ENCODE measurements at places on chromosomes 1 and 21. TPM values are rescaled to one million over a fixed set of nuclear protein-coding genes. Genes with fewer than 3 reads are reported as not detected.
A peak's percentile ranks its signal among the peaks of the same experiment; 100 is the strongest.

Gene NAV1
- 96.0 TPM for total RNA-seq

Gene HSD3B2
- not detected for total RNA-seq

Gene KIF17
- total RNA-seq = 3.2 TPM

- peak; percentile 73 for DNase-seq
These were observed 4.5 kb downstream of the TMEM125 start for GRCh38 chr1:43274125-43274803.

DNA sequence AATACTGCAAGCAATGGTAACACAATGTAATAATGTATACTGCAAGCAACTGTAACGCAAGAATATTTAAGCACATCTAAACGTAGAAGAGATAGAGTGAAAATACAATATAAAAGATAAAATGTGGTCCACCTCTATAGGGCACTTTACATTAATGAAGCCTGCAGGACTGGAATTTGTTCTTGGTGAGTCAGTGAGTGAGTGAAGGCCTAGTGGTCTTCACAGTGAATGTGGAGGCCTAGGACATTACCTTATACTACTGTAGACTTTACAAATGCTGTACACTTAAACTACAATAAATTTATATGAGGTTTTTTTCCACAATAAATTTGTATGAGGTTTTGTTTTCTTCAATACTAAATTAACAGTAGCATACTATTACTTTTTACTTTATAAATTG lies 287.4 kb upstream of the SNX7 start:
- no peak for DNase-seq

- peak; percentile 60 for DNase-seq
These were observed 40.4 kb downstream of the TENT5C start for GRCh38 chr1:117646007-117646811.

- no peak for DNase-seq
These were observed 44.6 kb upstream of the C1orf174 start for GRCh38 chr1:3944578-3945125.

Gene DMRTA2
- total RNA-seq = not detected

Gene SPRR2B
- not detected for total RNA-seq

DNA sequence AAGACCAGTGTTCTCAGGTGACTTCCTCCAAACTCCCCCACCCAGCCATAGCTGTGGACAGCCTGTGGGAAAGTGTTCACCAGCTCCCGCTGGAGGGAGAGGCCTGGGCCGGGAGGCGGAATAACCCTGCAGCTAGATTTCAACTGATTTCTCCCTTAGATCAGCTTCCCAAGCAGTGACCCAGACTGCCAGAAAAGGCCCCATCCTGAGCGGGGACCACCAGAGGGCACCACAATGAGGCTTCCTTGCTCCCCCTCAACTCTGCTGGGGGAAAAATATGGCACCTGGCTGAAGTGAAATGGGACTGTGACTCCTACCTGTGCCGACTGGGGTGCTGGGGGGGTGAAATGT lies 50.8 kb downstream of the RHBG start:
- no peak for DNase-seq

Gene GJA5
- 16.3 TPM for total RNA-seq

DNA sequence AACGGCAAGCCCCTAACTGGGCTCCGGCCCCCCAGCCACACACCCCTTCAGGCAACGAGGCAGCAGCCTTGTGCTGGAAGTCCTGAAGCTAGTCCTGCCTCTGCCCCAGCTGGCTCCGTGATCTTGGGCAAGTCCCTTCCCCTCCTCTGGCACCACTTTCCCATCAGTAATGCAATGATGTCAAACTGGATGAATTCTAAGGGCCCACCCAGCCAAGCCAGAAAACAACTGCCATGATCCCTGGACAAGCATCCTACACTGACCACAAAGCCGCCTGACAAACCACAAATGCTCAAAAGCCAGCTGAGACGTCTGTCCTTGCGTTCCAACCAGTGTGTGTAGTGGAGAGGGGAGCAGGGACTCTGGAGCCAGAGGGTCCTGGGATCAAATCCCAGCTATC lies 26.8 kb downstream of the IFFO2 start:
- DNase-seq = no peak

Gene KLF17
- 0.32 TPM for total RNA-seq

Gene CLCA4
- not detected for total RNA-seq

Gene DSTYK
- total RNA-seq = 11.9 TPM

Gene KCNJ9
- not detected for total RNA-seq

Gene CRYAA
- total RNA-seq = not detected

DNA sequence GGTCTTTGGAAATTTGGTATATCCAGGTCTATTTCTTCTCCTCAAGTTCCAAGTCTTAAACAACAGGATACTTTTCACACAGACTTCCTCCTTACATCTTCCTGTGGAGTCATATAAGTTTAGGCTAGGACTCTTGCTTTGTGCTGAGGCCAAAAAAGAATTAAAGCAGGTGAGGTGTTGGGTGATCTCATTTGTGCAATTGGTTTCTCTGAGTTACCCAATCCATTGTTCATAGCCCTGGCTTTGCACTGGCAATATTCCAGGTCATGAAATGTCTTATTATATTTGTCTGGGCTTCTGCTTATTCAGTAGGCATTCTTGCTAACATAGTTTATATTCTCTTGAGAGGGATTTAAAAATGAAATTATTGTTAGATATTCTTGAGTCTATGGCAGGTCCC lies 14.1 kb upstream of the KIAA0040 start:
- no peak for DNase-seq

DNA sequence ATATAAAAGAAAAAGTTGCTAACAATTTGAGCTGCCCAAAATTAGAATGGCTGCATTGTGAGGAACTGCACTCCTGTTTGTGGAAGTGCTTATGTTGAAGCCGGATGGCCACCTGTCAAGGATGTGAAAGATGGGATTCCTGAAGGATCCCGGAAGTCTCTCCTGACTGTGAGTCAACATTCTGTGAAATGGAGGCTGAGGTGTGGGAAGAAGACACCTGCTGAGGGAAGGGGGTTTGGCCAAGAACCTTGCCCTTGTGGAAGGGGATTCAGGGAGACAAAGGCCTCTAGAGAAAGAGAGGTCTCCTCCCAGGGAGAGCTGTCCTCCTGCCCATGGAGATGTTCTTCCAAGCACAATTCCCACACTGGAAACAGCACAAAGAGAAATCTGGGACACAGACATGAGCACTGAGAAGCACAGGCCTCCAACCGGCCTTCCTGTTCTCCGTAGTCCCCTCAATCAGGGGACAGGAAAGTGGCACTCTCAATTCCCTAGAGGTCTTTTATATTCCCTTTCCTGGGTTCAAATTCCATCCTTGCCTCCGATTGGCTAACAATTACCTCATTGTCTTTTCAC lies 70.5 kb downstream of the CD2 start:
- DNase-seq = no peak

- no peak for DNase-seq
These were observed 1.5 kb downstream of the PAQR6 start for GRCh38 chr1:156246241-156246780.

- DNase-seq = no peak
These were observed 228.0 kb upstream of the SGIP1 start for GRCh38 chr1:66305927-66306326.

Gene KCNE2
- not detected for total RNA-seq

Gene CENPF
- 1.3 TPM for total RNA-seq

DNA sequence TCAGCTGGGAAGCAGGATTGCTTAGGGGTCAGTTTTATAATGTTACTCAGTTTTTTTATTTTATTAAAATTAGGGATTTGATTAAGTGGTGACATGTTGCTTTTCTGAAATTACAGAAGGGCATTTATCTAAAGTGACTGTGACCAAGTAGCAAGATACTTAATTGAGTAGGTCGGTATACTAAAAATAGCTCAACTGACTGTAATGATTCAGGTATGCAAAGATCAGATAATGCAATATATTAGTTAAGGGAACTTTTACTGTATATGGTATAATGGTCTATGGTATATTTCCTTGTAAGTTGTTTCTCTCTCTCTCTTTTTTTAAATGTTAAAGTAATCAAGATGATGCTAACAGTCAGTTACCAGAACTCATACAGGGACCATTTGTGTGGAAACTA lies 26.2 kb downstream of the RLF start:
- DNase-seq = no peak

GRCh38 chr1:236455243-236455642 lies 61.2 kb downstream of the EDARADD start:
- DNase-seq = no peak

GRCh38 chr1:212699104-212699624 lies 476 bp downstream of the BATF3 start:
- peak; percentile 88 for DNase-seq

Gene APOBEC4
- total RNA-seq = not detected

GRCh38 chr1:231940116-231940515 lies 313.5 kb downstream of the DISC1 start:
- DNase-seq = no peak

Gene CD52
- 7.0 TPM for total RNA-seq

Gene FCRL2
- total RNA-seq = not detected

Gene CLCNKB
- 0.88 TPM for total RNA-seq

- peak; percentile 73 for DNase-seq
These were observed 21.4 kb upstream of the TGFB2 start for GRCh38 chr1:218323568-218324225.

- no peak for DNase-seq
These were observed 1.7 kb downstream of the PCSK9 start for GRCh38 chr1:55040933-55041494.

- DNase-seq = no peak
These were observed 73.0 kb downstream of the GNG12 start for GRCh38 chr1:67760030-67760821.

DNA sequence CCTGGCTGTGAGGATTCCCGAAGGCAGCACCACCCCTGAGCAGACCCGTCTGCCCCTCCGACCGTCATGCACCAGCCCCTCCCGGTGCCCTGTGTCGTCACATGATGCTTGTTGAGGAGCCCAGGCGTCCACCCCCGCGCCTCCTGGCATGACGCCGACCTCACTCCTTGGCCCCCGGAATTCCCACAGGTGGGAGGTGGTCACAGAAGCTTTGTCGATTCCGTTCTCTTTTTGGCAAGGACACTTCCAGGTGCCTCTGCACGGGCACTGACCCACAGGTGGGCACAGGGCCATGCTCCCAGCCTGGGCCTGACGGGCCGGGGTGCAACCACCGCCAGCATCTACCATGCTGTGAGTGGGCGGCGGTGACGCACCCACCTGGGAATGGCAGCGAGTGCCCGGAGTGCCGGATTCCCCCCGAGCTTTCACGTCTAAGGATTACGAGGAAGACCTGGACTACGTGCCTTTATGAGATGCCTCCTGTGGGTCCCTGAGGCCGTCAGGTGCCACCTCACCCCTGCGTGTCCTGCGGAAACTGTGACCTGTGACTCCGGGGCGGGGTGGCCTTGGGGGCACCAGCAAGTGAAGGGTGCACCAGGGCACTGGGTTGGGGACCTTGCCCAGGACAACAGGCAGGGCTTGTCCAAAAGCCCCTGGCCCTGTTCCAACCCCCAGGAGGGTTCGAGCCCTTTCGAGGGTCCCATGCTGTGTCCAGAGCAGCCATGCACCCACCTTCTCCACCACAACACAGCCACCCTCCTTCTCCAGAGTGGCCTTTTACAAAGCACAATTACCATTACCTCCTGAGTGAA lies 31.4 kb upstream of the COL6A1 start:
- DNase-seq = no peak

GRCh38 chr1:36913016-36913415 lies 121.3 kb downstream of the GRIK3 start:
- no peak for DNase-seq

GRCh38 chr1:45820173-45820572 lies 16.8 kb downstream of the MAST2 start:
- no peak for DNase-seq

DNA sequence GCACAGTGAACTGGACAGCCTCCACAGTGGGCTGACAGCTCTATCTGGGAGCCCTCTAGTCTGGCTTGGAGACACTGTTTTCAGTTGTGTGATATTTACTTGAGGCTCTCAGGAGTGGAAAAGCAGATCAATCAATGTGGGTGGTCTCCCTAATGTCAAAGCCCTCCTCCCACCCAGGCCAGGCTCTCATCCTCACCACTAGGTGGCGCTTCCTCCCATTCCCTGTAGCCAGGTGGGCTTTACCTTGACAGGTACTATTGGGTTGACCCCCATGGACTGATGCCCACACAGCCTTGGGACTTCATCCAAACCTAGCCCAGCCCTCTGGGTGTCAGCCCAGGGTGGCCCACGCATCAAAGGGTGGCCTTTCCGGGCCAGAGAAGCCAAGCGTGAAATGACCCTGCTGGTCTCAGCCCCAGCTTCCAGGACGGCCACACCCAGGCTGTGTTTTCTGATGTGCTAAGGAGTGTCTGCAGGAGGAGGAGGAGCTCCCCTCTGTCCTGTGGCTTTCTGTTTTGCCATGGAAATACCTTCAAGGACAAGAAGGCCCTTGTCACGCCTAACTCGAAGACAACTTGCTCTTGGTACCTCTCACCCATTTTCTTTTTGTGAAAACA lies 54.0 kb downstream of the CLIC6 start:
- DNase-seq = no peak

DNA sequence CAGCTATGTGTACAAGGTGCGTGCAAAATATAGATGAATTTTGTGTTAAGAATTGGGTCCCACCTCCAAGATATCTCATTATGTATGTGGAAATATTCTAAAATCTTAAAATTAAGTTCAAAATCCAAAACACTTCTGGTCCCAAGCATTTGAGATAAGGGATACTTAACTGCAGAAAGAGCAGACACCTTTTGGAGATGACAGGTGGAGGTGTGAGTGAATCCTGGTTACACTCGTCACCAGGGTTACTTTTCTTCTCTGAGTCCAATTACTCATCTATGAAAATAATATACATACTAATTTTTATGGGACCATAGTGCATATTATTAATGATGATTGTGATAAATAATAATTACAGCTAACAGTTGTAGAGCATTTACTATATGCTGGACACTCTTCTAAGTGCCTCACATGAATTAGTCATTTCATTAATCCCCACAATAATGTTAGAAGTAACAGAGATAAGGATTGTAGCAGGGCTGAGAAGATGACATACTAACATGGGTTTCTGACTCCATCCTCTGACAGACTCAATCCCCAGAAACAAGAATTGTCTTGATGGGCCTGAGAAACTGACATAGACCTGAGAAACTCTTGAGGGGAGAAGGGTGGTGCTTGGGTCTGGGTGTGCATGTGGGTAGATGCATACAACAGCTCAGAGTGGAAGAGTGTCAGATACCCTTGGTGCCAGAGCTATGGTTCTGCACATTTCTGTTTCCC lies 8.3 kb upstream of the FASLG start:
- no peak for DNase-seq

Gene FAM89A
- 11.2 TPM for total RNA-seq

- DNase-seq = no peak
These were observed 15.8 kb downstream of the CTSS start for GRCh38 chr1:150749720-150750311.

Gene ADAMTS4
- total RNA-seq = 125 TPM

Gene ESPN
- total RNA-seq = not detected
